Activated CD4-positive, alpha-beta T cell treated with anti-CD3 and anti-CD28 coated beads, Interleukin-2, amount 50 U/mL, for 16 hours (primary cell): ENCODE measurements at places on chromosomes 12 and 14.

DNA sequence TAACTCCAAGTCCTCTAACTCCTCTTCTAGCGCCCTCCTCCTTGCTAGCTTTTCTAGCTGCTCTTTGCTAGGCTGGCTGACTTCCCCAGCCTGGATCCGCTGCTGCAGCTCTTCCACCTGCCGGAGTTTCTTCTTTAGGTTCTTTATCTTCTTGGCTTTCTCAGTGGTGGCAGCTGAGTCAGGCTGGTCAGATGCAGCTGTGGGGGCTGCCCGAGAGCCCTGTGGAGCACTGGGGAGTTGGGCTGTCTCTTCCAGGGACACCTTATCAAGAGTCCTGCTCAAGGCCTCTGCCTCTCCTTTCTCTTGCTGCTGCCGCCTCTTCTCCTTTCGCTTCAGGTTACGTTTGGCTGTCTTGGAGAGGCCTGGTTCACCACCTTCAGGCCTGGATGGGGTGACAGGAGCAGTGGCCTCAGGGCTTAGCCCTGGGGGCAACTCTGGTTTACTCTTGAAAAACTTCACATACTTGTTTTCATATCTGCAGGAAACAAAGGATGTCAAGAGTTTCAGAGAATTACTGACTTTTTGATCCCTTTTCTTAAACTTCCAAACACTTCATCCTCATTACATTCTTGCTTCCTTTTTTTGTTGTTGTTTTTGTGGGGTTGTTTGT is 25.7 kb downstream of the PYM1 start:
- DNase-seq, result no peak

GRCh38 chr12:92673756-92674155 is 29.0 kb upstream of the PLEKHG7 start:
- DNase-seq, result no peak

DNA sequence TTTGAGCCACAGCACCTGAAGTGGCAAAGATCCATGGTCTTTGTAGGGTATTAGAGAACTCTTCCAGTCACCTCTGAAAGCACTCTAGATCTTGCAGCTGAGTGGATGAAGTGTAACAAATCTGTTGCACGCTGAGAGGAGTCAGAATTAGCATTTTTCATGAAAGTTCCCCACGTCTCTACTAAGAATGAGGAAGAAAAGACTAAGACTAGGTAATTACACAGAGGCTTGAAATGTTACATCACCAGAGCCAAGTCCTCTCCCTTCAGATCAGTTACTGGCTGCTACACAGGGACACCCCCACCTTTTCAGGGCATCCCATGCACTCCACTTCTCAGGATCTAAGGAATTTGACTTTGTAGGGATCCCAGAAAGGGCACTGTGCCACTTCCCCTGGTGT is 98.6 kb upstream of the FKBP4 start:
- DNase-seq, result no peak

GRCh38 chr14:73245480-73246325 is 8.4 kb downstream of the PAPLN start:
- DNase-seq, result peak; percentile 35

- DNase-seq, result no peak
Measured at GRCh38 chr12:19179986-19180385, 50.5 kb downstream of the PLEKHA5 start.

DNA sequence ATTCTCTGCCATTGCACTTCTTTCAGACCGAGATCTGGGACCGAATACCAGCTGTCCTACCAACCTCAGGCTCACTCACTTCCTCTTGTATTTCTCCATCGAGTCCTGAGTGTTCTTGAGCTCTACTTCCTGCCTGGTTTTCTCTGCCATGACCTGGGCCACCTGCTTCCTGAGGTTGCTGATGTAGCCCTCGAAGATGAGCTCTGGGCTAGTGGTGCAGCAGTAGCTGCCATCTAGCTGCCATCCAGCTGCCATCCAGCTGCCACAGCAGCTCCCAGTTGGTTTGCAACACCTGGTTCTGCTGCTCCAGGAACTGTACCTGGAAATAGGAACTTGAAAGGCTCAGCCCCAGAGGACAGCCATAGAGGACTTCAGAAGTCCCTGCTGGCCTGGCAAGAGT is 15.0 kb upstream of the KRT73 start:
- no peak for DNase-seq

- DNase-seq, result no peak
Measured at GRCh38 chr14:54815016-54815415, 87.6 kb downstream of the GCH1 start.

DNA sequence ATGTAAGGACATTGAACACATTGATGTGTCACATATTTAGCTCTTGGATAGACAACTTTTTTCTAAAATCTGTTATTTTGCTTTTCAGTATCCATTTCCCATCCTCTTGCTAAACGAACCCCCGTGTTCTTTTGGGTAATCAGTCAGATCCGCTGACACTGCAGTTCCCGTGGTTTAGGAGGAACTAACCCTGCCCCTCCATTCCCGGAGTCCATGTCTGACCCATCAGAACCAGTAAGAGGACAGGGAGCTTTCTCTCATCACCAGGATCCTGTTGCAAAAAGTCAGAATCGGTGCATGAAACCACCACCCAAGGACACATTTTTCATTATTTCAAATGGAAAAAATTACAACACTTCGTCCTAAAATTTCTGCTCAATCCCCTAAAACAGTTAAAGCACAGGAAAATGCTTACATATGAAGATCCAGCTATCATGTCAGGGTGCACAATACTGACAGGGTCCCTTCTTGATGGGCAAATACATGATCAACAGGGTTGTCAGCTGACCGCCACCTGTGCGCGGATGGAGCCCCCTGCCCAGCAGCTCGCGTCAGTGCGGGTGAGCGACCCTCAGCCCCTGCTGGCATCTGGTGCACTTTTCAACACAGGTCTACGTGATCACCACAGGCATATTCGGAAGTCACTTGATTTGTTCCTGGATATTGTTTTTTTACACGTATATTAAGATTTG is 276.8 kb downstream of the ADGRD1 start:
- no peak for DNase-seq

GRCh38 chr14:57512220-57512619 is 18.6 kb upstream of the CCDC198 start:
- DNase-seq, result no peak

DNA sequence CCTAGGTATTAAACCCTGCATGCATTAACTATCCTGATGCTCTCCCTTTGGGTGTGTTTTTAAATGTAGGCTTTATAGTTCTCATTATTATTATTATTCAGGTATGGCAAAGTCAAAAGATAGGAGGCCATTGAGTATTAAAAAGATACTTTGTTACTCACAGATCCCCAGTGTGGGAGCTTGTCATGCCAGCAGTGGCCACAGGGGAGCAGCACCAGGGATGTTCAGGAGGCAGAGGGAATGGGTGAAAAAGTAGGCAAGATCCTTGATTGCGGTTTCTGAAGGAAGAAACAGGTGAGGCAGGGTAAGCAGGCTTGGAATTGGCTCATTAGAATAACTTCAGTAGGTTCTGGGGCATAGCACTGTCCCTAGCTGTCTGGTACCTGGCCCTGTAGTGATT is 382.2 kb downstream of the MED13L start:
- peak; percentile 7 for DNase-seq

GRCh38 chr14:80669426-80669825 is 272.1 kb downstream of the CEP128 start:
- no peak for DNase-seq

DNA sequence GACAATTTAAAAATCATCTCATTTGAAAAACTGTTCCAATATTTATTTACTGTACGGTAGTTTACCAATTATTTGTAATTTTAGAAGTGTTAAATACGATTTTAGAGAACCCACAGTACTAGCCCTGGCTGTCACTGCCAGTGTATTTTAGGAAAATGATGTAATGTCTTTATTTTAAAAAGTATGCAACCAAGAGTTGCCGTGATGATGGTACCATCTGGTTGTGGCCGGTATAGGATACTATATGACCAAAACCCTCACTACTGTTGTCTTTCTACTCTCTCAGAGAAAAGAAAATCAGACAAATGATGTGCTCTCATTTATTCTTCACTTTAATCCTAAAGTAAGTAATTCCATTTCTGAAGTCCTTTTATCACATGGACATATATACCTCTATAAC is 395.0 kb downstream of the FOXG1 start:
- DNase-seq, result no peak

DNA sequence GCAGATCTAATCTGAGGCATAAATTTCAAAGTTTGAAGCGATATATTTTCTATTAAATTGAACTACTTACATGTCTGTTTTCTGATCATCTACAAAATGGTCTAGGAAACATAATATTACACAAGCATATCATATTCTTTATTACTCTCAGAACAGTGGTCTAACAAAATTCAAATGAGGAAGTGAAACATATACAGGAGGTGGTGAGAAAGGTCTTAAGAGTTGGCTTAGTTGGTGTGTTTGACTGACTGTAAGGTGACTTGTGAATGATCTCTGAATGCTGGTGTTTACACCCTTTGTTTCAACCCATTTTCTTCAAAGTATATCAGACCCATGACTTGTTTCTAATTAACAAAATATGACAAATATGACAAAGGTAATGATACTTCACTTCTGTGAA is 1156.8 kb downstream of the SLC16A7 start:
- DNase-seq, result no peak

DNA sequence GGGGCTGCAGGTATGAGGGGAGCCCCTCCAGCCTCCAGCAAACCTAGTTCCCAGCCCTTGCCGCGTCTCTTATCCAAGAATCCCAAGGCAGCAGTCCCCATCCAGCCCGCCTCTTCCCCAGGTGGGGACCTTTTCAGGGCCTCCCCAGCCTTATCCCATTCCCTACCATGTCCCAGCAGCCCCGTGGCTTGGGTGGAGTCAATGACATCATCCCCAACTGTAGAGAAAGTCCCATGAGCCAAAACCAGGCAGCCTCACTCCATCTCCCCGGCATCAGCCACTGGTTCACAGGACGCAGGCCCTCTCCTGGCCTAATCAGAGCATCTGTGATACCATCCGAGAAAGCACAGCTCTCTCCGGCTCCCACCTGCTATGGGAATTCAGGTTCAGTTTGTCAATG is 131.0 kb downstream of the NCOR2 start:
- DNase-seq, result no peak

DNA sequence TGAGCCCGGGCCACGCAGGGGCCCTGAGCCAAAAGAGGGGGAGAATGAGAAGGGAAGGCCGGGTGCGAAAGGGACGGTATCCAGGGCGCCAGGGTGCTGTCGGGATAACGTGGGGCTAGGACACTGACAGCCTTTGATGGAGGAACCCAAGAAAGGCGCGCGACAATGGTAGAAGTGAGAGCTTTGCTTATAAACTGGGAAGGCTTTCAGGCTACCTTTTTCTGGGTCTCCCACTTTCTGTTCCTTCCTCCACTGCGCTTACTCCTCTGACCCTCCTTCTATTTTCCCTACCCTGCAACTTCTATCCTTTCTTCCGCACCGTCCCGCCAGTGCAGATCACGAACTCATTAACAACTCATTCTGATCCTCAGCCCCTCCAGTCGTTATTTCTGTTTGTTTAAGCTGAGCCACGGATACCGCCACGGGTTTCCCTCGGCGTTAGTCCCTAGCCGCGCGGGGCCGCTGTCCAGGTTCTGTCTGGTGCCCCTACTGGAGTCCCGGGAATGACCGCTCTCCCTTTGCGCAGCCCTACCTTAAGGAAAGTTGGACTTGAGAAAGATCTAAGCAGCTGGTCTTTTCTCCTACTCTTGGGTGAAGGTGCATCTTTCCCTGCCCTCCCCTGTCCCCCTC is 3.0 kb downstream of the SSTR1 start:
- DNase-seq, result no peak

DNA sequence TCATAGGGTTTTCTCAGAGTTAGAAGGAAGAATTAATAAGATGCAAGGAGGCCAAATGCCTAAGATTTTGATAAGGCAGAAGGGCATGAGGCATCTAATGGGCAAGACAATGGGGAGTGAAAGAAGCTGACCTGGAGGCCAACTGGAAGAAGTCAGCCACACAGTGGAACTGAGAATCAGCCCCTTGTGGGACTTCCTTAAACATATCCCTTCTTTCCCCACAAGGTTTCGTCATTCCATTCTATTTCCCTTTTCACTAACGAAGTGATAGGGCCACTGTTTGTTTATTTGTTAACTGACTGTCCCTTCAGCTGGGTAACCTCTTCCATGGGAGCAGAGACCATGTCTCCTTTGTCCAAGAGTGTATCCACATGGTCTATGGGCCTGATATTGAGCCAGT is 86.2 kb downstream of the HELB start:
- DNase-seq, result no peak

- no peak for DNase-seq
Measured at GRCh38 chr14:64423987-64424386, 35.8 kb downstream of the MTHFD1 start.

GRCh38 chr14:101130861-101131260 is 227.3 kb upstream of the RTL1 start:
- no peak for DNase-seq

- no peak for DNase-seq
Measured at GRCh38 chr12:108099778-108100489, 29.2 kb upstream of the WSCD2 start.

DNA sequence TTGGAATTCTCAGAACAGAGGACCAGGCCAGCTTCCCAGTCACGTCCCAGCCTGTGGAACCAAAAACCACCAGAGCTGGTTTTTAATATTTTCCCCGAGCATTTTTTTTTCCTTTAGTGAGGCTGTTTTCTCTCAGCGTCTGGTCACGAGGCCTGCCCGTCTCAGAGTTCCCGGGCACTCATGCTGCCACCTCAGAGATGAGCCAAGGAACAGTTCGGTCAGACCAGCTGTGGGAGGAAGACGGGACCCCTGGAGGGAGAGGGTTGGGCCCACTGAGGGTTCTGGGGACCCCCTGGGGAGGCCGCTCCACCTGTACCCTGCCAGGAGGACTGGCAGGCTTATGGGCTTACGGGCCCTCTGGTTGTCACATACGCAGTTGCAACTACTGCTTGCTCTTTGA is 39.9 kb downstream of the JDP2 start:
- DNase-seq, result no peak

- peak; percentile 35 for DNase-seq
Measured at GRCh38 chr14:101235335-101236103, 325.8 kb upstream of the DIO3 start.

DNA sequence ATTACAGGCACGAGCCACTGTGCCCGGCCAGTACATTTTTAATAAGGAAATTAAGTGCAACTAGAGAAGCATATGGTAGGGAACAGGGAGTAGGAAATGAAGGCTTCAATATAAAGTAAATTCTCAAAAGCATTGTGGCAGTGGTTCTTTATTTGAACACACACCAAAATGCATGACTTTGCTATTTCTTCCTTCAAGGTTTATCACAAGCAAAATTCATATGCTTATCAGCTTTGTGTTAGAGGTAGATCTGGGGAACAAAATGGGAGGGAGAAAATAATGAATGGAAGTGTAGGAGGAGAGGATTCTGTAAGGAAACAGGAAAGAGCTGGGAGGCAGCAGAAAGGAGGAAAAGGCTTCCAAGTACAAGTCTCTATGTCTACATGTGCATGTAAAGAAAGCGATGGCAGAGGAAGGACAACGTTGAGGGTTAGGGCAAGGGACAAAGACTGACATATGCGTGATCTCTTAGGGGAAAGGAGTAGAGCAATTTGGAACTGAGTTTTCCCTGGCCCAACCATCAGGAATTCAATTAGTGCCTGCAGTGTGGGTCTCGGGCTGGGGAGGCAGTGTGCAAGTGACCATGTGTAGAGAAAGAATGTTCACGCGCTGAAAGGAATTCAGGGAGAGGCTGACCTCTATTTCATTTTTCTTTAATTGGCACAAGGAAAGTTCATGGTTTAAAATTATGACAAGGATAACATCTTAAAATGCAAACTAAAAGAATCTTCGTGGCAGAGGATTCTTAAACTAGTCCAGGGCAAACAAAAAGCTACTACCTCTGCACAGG is 22.9 kb upstream of the RASSF8 start:
- DNase-seq, result no peak

GRCh38 chr12:121288986-121289385 is 7.5 kb downstream of the CAMKK2 start:
- DNase-seq, result no peak

GRCh38 chr14:63852817-63853731 is at the start of gene SYNE2:
SYNE2 (plus strand) TSS chr14:63853004; CDS start chr14:63909149, 56,145 bp downstream.
- peak; percentile 78 for DNase-seq
